Immature natural killer cell (primary cell): ENCODE measurements at places on chromosomes 3 and 15.
A peak's percentile ranks its signal among the peaks of the same experiment; 100 is the strongest.

- H3K36me3 ChIP-seq: no peaks in the 10 kb centered on the region
- H3K4me1 ChIP-seq: peaks cover 7% of the 10 kb centered on the region
- H3K27me3 ChIP-seq: no peaks in the 10 kb centered on the region
- H3K27ac ChIP-seq: no peak overlapping the region
- no peak overlapping the region for H3K4me3 ChIP-seq
These were observed 213.4 kb upstream of the TBL1XR1 start for GRCh38 chr3:177410730-177411129.

DNA sequence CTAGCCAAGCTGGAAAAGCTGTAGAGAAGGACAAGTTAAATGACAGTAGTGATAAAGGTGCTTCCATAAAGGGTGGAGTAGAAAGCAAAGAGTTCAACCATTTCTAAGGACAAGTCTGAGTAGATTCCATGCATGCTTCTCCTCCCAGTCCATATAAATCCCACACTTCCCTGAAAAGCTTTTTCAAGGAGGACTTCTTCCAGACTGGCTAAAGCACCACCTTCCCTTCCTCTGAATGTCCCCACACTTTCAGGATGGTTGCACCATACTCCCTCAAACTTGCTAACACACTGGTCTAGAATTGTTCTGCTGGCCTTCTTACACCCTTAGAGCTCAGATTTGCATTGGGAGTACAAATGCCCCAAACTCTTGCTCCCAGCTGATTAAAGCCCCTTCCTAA lies 40.9 kb downstream of the FBN1 start:
- H3K27ac ChIP-seq: no peak overlapping the region
- H3K4me1 ChIP-seq: no peaks in the 10 kb centered on the region
- no peak overlapping the region for H3K4me3 ChIP-seq
- no peaks in the 10 kb centered on the region for H3K27me3 ChIP-seq
- H3K36me3 ChIP-seq: no peaks in the 10 kb centered on the region

DNA sequence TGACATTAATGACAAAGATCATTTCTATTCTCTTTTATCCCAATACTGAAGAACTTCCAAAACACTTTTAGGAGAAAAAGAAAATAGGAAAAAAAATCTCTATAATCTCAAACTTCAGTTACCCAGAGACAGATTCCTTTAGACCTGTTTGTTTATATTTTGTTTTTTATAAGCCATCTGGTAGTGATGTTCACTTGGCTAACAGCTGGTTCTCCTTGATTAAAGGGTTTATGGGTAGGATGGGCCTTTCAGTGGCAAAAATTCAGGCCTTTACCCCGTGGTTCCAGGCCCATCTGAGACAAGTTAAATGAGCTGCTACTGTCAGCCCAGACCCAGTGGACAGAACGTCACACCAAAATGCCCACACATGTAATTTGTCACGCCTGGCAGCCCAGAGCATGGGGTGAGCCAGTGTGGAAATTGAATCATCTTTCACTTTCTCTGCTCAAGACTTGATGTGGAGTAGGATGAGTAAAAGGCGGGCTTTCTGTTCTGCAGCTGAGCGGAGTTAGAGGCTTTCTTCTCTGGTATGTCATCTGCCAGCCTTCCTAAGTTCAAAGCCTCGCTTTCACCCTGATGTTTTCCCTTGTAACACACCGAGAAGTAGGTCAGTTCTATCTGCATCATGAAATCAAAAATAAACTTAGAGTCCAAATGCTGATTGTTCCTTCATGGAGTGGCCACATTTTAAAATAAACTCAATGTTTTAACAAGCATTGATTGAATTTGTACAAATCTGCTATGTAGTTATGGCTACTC lies 62.5 kb upstream of the SKOR1 start:
- no peaks in the 10 kb centered on the region for H3K36me3 ChIP-seq
- no peaks in the 10 kb centered on the region for H3K27me3 ChIP-seq
- H3K27ac ChIP-seq: no peak overlapping the region
- H3K4me1 ChIP-seq: peaks cover 13% of the 10 kb centered on the region

DNA sequence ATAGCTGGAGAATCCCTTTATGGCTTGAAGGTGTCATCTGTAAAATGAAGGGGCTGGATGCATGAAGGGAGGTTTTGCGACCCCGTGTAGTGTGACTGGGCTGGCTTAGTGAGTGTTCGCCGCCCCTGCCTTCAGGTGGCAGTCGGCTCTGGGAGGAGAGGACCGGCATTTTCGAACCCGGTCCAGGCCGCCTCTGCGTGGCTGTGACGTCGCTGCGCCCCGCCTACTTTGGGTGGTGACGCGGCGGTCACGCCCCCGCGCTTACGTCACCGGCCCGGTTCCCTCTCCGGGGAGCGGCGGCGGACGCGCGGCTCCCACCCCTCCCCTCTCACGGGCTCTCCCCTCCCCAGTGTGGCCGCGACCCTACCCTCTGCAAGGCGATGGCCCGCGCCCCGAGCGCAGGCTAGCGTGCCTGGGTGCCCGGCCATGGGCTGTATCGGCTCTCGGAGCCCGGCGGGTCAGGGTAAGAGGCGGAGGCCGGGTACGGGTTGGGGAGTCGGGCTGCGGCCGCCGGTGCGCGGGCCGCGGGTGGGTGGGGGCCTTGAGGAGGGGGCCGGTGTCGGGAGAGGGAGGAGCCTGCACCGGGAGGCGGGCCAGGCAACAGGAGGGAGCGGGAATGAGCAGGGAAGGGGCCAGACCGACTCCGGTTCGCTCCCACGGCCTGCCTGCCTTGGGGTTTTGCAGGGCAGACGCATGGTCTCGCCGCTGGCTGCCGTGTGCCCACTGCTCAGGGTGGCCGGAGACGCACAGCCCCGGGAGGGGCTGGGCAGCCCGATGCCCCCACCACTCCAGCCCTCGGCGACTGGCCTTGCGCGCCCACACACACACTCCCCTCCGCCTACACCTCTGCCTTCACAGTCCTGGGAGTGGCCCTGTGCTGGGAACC lies 1.5 kb upstream of the FAM131A start:
- H3K4me1 ChIP-seq: peaks cover 25% of the 10 kb centered on the region
- DNase-seq: peak; percentile 86
- peak overlapping the region; percentile 96 for H3K27ac ChIP-seq

DNA sequence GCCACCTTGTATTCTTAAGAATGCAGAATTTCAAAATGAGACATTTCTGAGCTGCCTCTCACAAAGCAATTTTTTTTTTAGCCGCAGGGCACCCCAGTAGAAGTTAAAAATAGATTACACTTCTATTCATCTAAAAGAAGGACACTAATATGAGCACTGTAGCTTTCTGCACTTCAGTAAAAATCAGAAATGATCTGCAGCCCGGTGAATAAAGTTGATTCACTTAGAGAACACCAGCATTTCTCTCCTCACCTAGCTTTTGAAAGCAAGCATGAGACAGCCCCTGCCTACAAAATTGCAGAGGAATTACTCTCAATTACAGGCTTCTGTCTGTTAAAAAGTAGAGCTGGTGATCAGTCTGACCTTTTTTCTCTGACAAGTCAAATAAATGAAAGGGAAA lies 1062.4 kb downstream of the FHIT start:
- H3K27ac ChIP-seq: no peak overlapping the region
- no peak for DNase-seq
- no peaks in the 10 kb centered on the region for H3K4me1 ChIP-seq

GRCh38 chr3:193711166-193711485 lies 118.1 kb downstream of the OPA1 start:
- DNase-seq: no peak
- H3K27ac ChIP-seq: no peak overlapping the region
- no peaks in the 10 kb centered on the region for H3K27me3 ChIP-seq
- peaks cover 10% of the 10 kb centered on the region for H3K36me3 ChIP-seq

DNA sequence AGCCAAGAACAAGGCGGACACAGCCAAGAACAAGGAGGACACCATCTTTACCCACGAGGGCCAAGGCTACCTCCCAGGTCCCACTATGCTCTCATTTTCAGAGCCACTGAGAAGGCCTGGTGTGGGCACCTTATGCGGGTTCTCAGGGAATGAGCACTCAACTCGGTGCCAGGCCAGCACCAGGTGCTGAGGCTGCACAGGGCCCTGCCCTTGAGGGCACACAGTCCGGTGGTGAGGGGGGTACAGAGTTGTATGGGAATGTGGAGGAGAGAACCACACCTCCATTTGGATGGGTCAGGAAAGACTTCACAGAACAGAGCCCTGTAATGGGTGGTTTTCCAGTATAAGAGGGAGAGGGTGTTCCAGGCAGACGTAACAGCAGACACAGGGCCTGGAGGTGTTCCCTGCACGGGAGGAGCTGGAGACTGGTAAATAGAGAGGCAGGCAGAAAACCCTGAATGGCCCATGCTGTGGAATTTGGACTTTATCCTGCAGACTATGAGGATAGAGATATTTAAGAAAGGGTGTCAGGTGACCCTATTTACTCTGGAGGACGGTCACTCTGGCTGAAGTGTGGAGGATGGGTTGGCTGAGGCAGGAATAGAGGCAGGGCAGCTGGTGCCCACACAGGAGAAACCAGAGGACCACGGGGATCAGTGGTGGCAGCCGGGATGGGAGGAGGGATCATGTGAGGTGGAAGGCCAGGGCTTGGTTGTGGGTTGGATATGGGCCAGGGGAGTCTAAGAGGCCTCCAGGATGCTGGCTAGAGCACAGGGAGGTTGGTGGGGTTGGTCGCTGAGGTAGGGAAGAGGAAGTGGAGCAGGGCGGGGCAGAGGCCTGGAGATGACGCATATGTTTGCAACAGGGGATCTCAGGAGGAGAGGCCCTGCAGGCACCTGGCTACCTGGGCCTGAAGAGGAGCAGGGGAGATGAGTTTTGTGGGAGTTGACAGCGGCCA lies 34.6 kb downstream of the CRABP1 start:
- H3K27ac ChIP-seq: no peak overlapping the region
- H3K4me3 ChIP-seq: no peak overlapping the region
- no peaks in the 10 kb centered on the region for H3K36me3 ChIP-seq
- no peak for DNase-seq
